Activated CD4-positive, alpha-beta T cell treated with anti-CD3 and anti-CD28 coated beads for 36 hours (primary cell): ENCODE measurements at places on chromosomes 12 and 14. TPM values are rescaled to one million over a fixed set of nuclear protein-coding genes. Genes with fewer than 3 reads are reported as not detected.

GRCh38 chr12:124053851-124054250 lies 80.8 kb downstream of the ZNF664 start:
- no peaks in the 10 kb centered on the region for H3K36me3 ChIP-seq
- no peaks in the 10 kb centered on the region for H3K4me1 ChIP-seq
- no peak overlapping the region for H3K27ac ChIP-seq

DNA sequence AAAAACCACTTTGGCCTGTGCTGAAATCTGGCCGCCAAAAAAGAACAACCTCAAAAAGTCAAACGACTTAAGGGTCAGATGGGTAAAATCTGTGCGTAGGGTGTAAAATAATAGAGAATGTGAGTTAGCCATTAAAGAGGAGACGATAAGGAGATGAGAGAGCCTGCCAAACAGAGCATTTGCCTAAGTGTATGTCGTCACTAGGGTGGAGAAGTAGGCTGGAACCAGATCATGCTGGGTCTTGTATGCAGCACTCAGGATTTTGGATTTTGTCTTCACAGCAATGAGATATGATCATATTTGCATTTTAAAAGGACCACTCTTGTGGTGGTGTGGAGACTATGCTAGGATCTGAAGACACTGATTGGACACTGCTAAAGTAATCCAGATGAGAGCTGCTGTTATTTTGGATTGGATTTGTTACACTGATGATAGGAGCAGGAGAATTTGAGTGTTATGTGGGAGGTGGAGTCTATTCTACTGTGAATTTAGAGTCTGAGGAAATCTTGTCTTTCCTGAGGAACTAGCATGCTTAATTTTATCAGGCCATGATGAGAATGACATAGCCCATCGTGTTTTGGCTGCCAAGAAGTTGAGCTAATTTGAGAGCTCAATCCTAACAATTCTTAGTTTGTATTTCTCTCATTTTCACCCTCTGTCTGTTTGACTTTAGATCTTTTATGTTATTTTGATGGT lies 24.8 kb upstream of the DBX2 start:
- DNase-seq, result no peak
- H3K4me3 ChIP-seq, result no peak overlapping the region
- H3K36me3 ChIP-seq, result no peaks in the 10 kb centered on the region
- no peak overlapping the region for H3K27ac ChIP-seq

OR11H7 gene
- not detected for total RNA-seq

HELB gene
- 21.0 TPM for total RNA-seq
